ENCODE measurements at places on chromosomes 2 and 18.

DNA sequence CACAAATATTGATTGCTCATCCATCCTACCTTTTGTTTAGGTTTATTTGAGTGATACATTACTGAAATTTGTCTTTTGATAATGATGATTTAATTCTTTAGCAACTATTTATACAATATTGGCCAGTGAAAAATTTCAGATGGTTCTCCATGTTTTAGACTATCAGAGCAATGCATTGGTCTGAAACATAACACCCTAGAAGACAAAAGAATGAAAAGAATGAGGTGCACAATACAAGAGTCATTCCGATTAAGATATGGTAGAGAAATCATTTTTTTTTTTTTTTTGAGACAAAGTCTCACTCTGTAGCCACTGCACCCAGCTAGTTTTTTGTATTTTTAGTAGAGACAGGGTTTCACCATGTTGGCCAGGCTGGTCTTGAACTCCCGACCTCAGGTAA, 197.4 kb upstream of the FAM98A start:
- DNase-seq, result no peak

DNA sequence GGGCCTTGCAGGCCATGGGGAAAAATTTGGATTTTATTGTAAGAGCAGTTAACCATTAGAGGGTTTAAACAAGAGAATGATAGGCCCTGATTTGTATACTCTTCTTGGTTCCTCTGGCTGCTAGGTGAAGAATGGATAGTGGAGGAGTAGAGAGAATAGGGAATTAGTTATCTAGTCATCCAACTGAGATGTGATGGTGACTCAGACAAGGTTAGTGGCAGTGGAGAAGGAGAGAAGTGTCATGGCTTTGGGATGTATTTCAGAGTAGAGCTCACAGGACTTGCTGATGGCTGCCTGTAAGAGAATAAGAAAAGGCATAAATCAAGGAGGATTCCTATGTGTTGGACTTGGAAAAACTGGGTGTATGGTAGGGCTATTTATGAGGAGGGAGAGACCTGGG, 169.4 kb downstream of the PLCL1 start:
- no peak for DNase-seq

GRCh38 chr2:47038656-47039488, 116.2 kb downstream of the STPG4 start:
- DNase-seq, result no peak

DNA sequence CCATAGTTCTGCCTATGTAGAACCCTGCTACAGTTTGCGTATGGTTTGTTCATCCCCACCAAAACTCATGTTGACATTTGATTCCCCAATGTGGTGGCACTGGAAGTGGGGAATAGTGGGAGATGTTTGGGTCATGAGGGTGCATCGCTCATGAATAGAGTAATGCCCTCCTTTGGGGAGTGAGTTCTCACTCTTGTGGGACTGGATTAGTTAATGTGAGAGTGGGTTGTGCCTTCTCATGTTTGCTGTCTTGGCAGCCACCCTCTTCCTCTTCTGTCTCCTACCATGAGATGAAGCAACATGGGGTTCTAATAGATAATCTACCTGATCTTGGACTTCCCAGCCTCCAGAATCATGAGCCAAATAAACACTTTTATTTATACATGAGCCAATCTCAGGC, 237.2 kb upstream of the APCDD1 start:
- no peak for DNase-seq

DNA sequence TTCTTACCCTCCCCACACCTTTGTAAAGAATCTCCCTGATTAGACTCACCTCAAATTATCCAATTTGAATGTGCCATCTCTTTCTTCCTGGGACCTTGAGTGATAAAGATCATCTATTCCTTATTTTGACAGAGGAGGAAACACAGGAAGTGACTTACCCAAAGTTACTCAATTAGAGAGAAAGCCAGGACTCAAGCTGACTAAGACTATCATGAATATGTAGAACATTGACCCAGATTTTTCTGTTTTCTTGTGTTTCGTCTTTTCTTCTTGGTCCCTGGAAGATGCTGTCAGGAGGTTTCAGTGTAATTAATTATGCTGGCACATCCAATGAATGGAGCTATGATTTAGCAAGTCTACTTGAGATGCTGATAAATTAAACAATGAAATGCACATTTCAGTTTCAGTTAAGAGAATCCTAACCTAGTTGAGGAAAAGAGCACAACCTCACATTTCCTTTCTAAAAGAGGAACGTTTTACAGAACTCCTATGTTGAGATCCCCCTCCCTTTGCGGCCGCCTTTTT, 380.4 kb downstream of the CLIP4 start:
- DNase-seq, result no peak
